Tibial nerve (tissue), 4 donors: ENCODE measurements at places on chromosomes 3 and 15. TPM values are rescaled to one million over a fixed set of nuclear protein-coding genes. Genes with fewer than 3 reads are reported as not detected.

DNA sequence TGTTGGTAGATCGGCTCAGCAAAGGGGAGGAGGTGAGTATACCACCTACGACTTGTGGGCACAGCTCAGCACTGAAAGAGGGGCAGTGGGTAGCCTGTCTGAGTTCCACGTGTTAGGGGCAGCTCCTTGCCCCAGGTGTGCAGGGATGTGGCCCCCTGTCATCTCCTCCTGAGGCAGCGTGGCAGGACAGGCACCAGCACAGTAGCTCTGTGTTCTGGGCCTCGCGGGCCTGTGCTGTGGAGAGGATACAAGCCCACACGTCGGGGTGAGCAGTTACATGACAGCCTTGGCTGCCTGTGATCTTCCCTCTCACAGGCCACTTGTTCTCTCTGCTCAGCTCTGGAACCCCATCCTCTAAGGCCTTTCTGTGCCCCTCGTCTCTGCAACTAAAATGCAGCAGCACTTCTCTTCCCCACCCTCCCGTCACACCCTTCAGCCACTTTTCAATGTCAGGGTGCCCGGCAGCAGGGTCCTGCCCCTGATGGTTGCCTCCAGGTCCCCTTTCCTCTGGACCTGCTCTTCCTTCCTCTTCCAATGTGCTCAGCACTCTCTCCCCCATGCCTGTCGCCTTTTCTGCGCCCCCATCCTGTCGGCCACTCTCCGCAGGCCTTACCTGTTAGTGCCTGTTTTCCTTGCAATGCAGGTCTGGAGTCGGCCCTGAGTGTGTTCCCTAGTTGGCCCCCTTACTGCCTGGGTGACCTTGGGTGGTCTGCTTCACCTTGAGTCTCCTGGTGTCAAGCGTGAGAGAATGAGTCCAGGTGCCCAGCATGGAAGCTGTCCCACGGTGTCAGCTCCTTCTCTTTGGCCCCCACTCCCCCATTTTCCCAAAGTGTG lies 18.2 kb upstream of the CPNE9 start:
- no peak for DNase-seq

- DNase-seq = no peak
Observed at GRCh38 chr3:182725372-182726251, 67.7 kb upstream of the ATP11B start.

GRCh38 chr3:23079976-23080375 lies 123.2 kb upstream of the UBE2E2 start:
- no peak for DNase-seq

DNA sequence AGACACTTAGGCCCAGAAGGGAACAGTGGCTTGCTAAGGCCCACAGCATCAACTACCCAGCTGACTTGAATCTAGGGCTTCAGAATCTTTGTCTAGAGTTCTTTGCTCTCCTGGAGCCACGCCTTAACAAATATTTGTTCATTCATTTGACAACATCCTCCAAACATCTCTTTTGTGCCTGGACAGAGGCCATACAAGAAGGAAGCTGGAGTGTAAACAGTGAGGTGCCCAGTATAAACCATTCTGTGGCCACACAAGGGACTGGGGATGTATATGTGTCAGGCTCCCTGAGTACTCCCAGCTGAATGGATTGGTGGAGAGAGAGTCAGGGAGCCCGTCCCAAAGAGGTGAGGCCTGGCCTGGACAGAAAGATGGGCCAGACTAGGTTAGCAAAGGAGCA lies 3.4 kb downstream of the CIB2 start:
- DNase-seq = no peak

DNA sequence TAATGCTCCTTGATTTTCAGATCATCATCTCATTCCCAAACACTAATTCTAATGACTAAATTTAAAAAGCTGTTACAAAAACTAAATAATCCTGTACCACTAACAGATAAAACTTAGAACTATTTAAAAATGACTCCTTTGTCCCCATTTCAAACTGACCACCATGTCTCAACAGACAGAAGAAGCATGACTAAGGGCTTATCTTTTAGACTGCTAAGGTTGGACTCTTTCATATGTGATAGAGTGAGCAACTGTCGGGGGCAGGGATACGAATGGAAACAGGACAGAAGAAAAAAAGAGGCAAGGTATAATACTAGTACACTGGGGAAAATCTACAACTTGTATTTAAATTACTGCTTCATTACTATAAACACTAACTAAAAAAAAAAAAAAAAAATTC lies 23.3 kb downstream of the SNX4 start:
- DNase-seq = no peak

DNA sequence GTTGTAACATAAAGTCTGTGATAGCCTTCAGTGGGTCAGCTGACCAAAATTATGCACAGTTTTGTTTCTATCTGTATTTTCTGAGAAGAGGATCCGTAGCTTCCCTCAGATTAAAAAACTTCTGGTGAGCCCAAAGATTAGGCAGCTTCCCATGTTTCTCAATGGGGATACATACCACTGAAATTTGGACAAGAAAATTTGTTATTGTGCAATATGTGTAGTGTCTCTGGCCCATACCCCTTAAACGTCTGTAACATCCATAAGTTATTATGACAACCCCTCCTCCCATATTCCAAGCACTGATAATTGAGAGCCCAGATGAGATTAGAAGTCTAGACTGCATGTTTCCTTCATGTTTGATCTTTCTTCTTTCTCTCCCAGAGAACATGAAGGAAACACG lies 1.9 kb upstream of the MITF start:
- no peak for DNase-seq

GRCh38 chr3:105459566-105460290 lies 93.0 kb downstream of the ALCAM start:
- no peak for DNase-seq

GRCh38 chr3:46348823-46349482 lies 5.0 kb upstream of the CCR2 start:
- no peak for DNase-seq

GRCh38 chr3:140298569-140299070 lies 363.6 kb downstream of the CLSTN2 start:
- no peak for DNase-seq

Gene ITPKA
- not detected for total RNA-seq

Gene KNG1
- total RNA-seq = not detected

Gene SEMA6D
- total RNA-seq = 16.3 TPM
